ENCODE measurements at places on chromosomes 4 and X. TPM values are rescaled to one million over a fixed set of nuclear protein-coding genes. Genes with fewer than 3 reads are reported as not detected.

Gene GAGE12J
- total RNA-seq, result not detected

Gene SCML1
- 6.1 TPM for total RNA-seq

Gene FGB
- not detected for total RNA-seq

Gene GALNTL6
- not detected for total RNA-seq

Gene PNMA6A
- total RNA-seq, result 0.10 TPM

Gene ODAM
- total RNA-seq, result not detected

Gene GLRA2
- total RNA-seq, result not detected

Gene DGAT2L6
- total RNA-seq, result not detected

Gene HNRNPDL
- 331 TPM for total RNA-seq

Gene MTCP1
- 20.2 TPM for total RNA-seq

Gene MAGEA12
- not detected for total RNA-seq

Gene ANXA10
- not detected for total RNA-seq

Gene LEF1
- 205 TPM for total RNA-seq

Gene SAGE1
- not detected for total RNA-seq

Gene ATP2B3
- total RNA-seq, result not detected

Gene FAM236B
- not detected for total RNA-seq

Gene TMEM131L
- 58.4 TPM for total RNA-seq

Gene LDB2
- total RNA-seq, result not detected

Gene PRDM5
- 0.05 TPM for total RNA-seq

Gene TRIM60
- total RNA-seq, result not detected

Gene TIGD2
- 5.6 TPM for total RNA-seq

Gene EREG
- total RNA-seq, result not detected

Gene NUDT11
- total RNA-seq, result 0.47 TPM

Gene AR
- total RNA-seq, result not detected

Gene MAOA
- not detected for total RNA-seq

Gene MAGEA11
- total RNA-seq, result not detected

Gene TKTL1
- total RNA-seq, result 1.3 TPM

Gene BST1
- 0.60 TPM for total RNA-seq

Measured in activated CD8-positive, alpha-beta T cell treated with anti-CD3 and anti-CD28 coated beads, Interleukin-2, amount 10 ng/mL, durations not matched to agents 7 days and 5 days (primary cell).